ENCODE measurements at places on chromosomes 2 and 18. TPM values are rescaled to one million over a fixed set of nuclear protein-coding genes. Genes with fewer than 3 reads are reported as not detected.
A peak's percentile ranks its signal among the peaks of the same experiment; 100 is the strongest.

The TUBA3E gene
- total RNA-seq, result not detected

DNA sequence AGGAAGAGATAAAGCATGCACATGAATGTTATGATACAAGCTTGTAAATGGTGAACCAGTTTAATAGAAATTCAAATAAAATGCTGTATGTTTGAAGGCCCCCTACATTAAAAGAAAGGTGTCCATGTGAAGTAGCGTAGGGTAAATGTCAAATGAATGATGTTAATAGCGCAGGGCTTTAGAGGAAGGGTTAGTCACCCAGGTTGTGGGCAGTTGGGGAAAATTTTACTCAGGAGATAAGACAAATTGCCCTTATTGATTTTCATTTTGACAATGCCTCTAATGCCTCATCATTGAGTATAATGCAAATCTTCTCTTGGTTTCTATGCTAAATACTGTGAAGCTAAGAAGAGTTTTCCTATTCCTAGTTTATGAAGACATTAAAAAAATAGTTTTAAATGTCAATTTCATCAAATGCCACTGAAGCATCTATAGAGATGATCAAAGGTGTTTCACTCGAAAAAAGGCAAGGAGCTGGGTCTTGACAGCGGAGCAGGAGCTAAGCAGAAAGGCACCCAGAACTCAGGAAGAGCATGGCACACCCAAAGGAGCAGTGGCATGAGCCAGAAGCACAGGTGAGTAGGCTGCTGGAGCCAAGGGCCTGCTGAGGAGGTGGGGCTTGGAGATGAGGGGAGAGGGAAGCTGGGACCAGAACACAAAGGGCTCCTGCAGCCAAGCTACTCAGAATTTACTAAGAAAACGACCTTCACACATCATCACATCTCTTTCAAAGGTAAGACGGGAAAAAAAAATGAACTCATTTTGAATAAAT, 129.3 kb upstream of the ACKR3 start:
- DNase-seq, result no peak
- H3K4me3 ChIP-seq, result no peak overlapping the region
- H3K27me3 ChIP-seq, result no peaks in the 10 kb centered on the region

DNA sequence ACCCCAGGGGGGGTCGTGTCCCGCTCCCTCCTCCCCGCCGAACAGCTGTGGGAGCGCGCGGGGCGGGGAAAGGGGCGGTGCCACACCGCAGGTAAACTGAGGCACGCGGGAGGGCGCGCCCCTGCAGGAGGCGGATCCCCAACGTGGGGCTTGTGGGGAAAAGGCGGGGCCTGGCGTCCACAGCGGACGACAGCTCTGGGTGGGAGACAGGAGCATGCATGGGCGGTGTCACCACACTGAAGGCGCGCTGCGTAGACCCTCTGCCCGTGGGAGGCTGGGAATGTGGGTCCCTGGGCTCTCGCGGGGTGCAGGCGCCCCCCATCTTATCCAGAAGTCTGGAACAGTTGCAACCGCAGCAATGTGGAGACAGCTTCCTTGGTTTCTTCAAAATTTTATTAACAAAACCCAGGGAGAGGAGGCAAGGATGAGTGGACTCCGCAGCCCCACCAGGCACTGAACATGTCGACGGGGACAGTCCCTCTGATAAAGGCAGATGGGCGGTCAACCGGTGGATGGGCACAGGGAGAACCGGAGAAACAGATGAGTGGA, 723 bp upstream of the MBD1 start:
- peak overlapping the region; percentile 80 for H3K4me3 ChIP-seq
- H3K4me1 ChIP-seq, result peaks cover 10% of the 10 kb centered on the region
- no peaks in the 10 kb centered on the region for H3K27me3 ChIP-seq
- peak overlapping the region; percentile 82 for H3K27ac ChIP-seq
- H3K36me3 ChIP-seq, result peaks cover 39% of the 10 kb centered on the region

GRCh38 chr2:30400151-30400954, 46.7 kb upstream of the LCLAT1 start:
- no peaks in the 10 kb centered on the region for H3K36me3 ChIP-seq
- H3K27ac ChIP-seq, result no peak overlapping the region
- H3K4me3 ChIP-seq, result no peak overlapping the region
- H3K27me3 ChIP-seq, result no peaks in the 10 kb centered on the region
